Stimulated activated CD4-positive, alpha-beta T cell treated with anti-CD3 and anti-CD28 coated beads, Interleukin-12 subunit alpha, Interleukin-12 subunit beta, amount 100 ng/mL, for 24 hours (primary cell): ENCODE measurements at places on chromosomes 6 and 20.

DNA sequence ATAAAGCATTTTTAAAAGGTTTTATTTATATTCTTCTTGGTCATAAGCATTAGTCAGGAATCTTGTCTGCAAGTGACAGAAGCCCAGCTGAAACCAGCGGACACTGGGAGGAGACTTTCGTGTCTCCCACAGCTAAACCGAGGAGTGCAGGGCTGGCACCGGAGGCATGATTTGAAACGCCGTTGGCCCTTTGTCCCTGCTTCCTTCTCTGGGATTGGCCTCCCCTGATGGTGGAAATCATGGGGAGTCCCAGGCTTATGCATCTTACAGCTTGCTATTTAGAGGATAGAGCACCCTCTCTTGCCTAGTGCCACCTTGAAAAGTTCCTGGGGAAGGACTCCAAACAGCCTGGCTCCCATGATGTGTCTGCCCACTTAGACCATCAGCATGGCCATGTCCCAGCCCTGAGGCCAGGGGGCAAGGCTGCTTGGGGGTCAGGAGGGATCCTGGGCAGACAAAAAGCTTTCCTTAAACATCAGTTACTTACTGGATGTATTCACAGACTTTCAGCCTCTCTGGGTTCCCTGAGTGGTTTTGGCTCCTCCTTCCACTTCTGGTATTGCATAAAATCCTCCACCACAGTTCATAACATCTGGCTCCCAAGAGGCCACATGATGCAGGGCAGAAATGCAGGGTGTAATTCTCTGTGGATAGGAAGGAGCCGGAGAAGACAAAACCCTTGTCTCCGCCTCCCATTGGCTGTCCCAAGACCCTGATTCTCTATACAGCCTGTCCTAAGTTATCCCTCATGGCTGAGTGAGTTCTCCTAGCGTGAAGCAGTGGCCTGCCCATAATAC lies 49.3 kb upstream of the INSM1 start:
- no peak for DNase-seq

DNA sequence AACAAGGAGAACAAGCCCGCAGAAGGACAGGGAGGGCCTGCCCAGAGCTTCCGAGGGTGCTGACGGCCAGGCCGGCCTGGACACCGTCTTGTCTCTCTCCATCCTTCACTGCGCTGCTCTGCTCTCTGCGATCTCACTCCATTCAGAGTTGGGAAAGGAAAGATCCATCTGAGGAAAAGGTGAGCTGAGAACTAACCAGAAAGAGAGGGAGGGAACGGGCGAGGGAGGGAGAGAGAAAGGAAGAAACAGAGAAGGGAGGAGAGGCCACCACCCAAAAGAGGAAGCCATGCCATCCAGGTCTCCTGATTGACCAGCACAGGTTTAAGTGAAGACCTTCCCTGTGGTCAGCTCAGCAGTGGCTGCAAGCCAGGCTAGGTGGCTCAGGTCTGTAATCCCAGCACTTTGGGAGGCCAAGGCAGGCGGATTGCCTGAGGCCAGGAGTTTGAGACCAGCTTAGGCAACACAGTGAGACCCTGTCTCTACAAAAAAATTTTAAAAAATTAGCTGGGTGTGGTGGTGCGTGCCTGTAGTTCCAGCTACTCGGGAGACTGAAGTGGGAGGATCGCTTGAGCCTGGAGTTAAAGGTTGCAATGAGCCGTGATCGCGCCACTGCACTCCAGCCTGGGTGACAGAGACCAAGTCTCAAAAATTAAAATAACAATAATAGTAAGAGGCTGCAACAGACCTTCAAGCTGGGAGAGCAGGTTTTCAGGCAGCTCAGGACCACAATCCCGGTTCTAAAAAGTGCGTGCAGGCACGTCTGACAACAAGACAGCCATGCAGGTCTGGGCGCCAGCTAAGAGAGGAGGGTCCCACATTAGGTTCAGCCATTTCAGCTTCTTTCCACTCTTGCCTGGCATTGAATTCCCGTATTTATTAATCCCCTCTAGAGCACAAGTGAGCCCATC lies 34.2 kb upstream of the DLGAP4 start:
- no peak for DNase-seq

DNA sequence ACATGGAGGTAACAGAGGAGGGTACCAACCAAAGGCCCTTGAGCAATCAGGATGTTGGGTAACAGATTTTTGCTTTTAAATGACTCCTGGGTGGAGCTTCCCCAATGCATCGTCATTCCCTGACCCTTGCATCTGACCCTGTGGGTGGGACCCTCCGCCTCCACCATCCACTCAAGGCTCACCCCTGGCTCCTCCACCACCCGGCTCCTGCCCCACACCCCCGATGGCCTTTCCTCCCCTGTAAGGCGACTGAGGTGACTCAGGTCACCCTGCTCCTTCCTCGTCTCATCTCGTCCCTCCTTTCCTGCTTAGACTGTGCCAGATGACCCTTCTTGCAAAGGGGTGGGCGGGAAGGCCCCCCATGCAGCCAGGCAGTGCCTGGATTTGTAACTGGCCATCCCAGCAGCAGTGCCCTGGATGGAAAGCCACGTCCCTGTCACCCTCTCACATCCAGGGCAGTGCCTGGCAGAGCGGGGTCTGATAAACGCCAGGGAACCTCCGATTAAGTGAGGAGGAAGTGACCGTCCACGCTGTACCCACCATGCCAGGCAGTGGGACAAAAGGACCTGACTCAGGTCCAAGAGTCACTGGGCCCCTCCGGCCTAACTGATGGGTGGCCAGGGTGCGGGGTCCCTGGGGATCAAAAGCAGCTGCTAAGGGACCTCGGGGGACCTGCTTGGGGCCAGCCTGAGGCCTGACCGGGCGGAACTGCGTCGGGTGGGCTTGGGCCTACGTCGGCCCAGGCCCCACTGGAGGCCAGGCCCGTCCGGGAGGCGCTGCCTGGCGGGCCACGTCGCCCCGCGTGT lies 624 bp upstream of the NPEPL1 start:
- no peak for DNase-seq

- no peak for DNase-seq
These were observed 27.7 kb downstream of the MAP3K5 start for GRCh38 chr6:136764517-136764993.

DNA sequence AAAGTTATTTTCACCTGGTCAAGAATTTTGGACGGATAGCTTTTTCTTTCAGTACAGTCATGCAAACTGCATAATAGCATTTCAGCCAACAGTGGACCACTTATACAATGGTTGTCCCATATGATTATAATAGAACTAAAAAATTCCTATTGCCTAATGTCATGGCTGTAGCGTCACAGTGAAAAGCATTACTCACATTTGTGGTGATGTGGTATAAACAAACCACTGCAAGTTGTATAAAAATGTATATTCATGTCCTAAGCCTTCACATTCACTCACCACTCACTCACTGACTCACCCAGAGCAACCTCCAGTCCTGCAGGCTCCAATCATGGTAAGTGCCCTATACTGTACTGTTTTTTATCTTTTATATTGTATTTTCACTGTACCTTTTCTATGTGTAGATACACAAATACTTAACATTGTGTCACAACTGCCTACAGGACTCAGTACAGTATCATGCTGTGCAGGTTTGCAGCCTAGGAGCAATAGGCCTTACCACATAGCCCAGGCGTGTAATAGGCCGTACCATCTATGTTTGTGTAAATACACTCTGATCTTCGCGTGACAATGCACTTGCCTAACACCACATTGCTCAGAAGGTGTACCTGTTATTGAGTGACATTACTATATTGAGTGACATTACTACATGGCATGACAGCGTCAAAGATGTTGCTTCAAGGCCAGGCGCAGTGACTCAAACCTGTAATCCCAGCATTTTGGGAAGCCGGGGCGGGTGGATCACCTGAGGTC lies 17.9 kb downstream of the ABHD12 start:
- DNase-seq: no peak

GRCh38 chr6:46796848-46797580 lies 3.8 kb downstream of the MEP1A start:
- no peak for DNase-seq

DNA sequence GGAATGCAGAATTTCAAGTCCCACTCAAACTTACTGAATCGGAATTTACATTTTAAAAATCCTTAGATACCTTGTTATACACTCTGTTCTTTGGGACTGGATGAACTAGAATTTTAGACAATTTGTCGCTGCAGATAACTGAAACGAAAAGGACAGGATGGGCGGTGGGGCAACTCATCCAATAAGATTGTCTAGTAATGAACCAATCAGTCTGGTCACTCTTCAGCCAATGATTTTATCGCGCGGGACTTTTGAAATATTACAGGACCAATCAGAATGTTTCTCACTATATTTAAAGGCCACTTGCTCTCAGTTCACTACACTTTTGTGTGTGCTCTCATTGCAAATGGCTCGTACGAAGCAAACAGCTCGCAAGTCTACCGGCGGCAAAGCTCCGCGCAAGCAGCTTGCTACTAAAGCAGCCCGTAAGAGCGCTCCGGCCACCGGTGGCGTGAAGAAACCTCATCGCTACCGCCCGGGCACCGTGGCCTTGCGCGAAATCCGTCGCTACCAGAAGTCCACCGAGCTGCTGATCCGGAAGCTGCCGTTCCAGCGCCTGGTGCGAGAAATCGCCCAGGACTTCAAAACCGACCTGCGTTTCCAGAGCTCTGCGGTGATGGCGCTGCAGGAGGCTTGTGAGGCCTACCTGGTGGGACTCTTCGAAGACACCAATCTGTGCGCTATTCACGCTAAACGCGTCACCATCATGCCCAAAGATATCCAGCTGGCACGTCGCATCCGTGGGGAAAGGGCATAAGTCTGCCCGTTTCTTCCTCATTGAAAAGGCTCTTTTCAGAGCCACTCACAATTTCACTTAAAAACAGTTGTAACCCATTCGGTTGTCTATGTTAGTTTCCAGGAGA lies 41.9 kb upstream of the HFE start:
- no peak for DNase-seq

DNA sequence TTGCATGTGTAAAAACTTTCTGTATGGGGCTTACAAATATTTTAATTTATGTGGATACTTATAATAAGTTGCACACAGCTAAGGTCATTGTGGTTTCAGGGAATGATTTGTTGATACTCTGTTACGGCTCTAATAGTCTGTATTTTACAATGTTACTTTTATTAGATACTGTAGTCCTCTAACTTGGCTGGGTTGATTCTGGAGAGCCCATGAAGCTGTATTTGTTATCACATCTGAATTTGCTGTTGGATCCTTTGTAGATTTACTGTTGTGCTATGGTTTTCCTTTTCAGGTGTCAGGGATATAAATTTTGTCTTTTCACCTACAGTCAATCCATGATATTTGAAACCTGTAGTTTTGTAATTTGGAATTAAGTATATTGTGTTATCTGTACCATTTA lies 161.0 kb downstream of the ARID1B start:
- no peak for DNase-seq
